ENCODE measurements at places on chromosomes 16 and 17. TPM values are rescaled to one million over a fixed set of nuclear protein-coding genes. Genes with fewer than 3 reads are reported as not detected.
A peak's percentile ranks its signal among the peaks of the same experiment; 100 is the strongest.

Gene TSPAN10
- total RNA-seq, result 0.53 TPM

- no peak for DNase-seq
Measured at GRCh38 chr17:42288803-42289610, 709 bp downstream of the STAT5A start.

DNA sequence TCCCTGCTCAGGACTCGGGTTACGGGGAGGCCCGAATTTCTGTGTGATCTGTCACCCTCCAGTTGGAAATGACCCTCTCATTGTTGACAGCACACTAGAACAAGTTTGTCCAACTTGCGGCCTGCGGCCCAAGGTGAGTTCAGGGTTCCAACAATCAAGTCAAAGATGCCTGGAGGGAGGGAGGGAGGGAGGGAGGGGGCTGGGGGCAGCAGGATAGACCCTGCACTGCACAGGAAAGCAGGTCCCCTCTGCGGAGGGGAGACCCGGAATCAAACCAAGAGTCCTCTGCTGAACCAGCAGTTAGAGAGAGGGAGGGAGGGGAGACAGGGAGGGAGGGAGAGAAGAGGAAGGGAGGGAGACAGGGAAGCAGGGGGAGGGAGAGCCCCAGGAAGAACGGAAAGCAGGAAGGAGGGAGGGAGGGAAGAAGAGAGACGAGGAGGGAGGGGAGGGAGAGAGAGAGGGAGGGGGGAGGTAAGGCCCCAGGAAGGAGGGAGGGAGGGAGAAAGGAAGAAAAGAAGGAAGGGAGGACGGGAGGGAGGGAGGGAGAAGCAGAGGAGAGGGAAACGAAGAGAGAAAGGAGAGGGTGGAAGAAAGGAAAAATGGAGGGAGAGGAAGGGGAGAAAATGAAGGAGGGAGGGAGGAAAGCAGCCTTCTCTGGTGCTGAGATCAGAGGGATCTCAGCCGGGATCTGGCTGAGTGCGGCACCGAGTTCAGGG is 96.7 kb upstream of the CDH5 start:
- DNase-seq, result no peak

DNA sequence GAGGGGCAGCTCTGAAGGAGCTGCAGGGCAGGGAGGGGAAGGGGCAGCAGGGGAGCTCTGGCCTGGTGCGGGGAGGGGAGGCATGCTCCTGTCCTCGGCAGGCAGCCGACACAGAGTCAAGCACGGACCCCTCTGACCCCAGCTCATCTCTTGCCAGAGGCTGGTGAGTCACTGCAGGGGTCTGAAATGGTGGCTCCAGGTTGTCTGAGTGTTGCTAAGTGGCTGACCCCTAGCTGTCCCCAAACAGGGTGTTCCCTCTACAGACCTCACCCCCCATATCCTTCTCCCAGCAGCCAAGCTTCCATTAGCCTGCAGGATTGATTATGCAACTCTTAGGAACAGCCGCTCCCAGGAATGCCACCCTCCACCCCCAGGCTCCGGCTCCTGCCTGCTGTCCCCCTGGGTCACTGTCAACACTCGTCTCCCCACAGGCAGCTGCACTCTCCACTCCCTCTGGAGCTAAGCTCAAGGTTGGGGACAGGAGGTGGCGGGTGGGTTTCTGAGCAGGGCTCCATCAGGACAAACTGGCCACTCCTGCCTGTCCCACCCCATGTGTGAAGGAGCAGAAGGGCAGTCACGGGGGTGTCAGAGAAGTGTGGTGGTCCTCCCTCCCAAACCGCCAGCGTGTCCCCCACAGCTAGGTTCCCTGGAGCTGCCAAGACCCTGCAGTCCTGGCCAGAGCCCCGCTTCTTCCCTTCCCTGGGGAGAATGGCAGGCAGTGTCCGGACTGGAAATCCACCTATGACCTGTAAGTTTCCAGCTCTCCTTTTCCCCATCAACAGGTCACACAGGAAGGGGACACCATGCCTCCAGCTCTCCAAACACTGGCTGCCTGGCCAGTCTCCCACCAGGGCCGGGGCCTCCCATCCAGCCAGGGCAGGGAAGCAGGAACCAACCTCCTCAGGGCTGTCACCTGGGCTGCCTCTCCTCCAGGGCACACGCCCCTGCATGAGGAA is 1.0 kb downstream of the MYLK3 start:
- DNase-seq, result no peak

DNA sequence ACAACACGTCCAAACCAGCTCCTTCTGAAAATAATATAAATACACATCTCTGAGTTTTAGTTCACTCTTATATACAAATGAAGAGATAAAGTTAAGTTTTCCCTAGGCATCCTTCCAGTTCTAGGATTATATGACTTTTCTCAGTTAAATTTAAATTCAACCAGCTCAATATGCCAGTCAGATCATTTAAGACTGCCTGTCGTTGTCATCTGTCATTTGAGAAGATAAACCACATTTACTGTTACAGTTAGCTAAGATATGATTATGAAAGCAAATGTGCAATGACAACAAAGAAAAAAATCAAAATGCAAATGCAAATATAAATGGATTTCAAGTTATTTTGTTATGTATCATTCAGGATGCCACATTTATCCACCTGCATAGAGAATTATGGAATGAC is 671.7 kb upstream of the GOT2 start:
- DNase-seq, result no peak

DNA sequence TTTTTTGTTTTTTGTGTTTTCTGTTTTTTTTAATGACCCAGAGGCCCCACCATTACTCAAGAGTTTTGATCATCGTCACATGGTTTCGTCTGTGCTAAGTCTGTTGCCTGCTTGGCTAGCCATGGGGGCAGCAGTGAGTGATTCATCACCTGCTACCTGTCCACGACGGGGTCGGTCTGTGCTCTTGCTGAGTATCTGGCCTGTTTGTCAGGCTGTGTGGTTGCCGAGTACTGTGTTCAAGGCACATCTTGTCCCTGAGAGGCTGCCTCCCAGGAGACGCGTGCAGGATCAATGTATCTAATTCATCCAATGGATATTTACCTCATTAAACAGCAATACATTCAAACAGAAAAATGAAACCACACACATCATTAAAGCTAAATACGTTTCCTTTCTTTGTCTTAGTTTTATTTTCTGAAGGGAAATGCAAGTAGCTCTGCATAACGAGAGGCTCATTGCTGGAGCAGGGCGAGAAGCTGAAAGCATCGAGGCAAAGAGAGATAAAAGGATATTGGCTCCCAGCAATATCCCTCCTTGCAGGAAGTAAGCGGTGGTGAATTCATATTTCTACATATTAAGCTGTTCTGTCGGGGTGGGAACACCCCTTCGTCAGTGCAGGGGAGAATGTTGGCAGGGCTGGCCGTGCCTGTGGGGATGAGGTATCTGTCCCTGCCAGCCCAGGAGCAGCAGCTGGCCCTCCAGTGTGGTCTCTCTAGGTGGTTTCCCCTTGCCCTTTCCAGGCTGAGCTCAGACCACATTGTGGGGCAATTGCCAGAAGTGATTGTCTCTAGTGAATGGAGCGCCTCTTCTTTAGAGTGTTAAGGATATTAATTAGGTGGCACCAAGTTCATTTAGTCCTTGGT is 166.2 kb upstream of the ASIC2 start:
- DNase-seq, result no peak

Gene CHAD
- not detected for total RNA-seq

- DNase-seq, result peak; percentile 80
Measured at GRCh38 chr16:69595127-69596036, 29.6 kb downstream of the NFAT5 start.

DNA sequence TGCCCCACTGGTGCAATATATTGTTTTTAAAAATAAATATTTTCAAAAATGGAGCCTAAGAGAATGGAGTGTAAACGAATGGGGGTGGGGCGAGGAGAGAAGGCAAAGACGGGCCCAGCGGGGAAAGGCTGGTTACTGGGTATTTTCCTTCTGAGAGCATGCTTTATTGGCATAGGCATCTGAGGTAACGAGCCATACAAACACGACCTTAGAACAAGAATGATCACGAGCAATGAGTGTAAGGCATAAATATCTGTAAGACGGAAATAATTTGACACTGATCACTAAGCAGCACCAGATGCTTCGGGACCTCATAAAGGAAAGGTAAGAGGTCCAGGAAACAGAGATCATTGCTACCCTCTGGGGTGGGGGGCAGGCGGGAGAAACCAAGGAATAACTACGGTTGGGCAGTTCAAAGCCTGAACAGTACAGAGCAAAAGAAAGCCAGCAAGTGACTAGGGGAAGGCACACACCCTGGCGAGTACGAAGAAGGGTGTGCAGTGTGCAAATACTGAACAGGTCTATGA is 959 bp downstream of the SSH2 start:
- peak; percentile 55 for DNase-seq

Gene GGA2
- total RNA-seq, result 15.1 TPM

DNA sequence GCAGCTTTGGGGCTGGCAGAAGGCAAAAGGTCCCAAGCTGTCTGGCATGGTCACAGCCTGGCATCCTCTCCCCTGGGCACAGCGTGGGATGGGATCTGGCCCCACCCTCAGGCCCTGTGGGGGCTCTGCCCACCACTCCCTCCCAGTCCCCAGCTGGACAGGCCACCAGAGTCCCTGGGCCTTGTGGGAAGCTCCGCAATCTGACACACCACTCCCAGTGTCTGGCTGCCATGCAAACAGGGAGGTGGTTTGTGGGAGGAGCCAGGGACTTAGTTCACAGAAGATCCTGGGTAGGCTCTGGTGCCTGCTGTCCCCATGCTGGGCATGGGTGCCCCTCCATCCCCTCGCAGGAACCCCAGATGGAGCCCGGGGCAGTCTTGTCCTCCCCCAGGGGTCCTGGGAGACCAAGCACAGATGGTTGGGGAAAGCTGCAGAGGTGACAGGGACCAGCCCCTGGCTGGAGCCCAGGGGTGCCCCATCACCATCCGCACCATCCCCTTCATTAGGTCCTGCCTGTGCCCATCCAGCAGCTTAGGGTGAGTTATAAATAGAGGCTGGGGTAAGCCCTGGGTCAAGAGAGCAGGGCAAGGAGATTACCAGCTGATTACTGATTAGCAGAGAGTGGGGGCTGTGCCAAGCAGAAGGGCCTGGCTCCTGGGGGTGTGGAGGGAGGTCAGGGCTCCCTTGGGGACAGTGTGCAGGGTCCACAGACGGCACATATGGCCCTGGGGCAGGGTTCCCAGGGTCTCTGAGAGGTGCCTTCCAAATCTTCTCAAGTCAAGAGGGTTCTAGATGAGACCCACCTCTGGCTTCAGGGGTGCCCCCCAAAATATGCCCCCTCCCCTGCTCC is 6.2 kb downstream of the FSCN2 start:
- no peak for DNase-seq

Gene SOX15
- total RNA-seq, result 41.7 TPM

Gene NUPR1
- total RNA-seq, result 163 TPM

GRCh38 chr16:30554557-30555314 is 3.4 kb downstream of the ZNF764 start:
- DNase-seq, result no peak

Gene PROCA1
- total RNA-seq, result 0.26 TPM

DNA sequence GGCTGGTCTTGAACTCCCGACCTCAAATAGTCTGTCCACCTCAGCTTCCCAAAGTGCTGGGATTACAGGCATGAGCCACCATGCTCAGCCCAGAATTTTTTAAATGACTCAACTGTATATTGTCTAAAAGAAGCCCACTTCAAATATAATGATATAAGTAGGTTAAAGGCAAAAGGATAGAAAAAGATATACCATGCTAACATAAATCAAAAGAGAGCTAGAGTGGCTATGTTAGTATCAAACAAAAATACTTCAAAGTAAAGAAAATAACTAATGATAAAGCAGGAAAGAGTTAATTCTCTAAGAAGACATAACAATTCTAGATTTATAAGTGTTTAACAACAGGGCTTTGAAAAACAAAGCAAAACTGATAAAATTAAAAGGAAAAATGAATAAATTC is 13.3 kb upstream of the MPO start:
- no peak for DNase-seq

DNA sequence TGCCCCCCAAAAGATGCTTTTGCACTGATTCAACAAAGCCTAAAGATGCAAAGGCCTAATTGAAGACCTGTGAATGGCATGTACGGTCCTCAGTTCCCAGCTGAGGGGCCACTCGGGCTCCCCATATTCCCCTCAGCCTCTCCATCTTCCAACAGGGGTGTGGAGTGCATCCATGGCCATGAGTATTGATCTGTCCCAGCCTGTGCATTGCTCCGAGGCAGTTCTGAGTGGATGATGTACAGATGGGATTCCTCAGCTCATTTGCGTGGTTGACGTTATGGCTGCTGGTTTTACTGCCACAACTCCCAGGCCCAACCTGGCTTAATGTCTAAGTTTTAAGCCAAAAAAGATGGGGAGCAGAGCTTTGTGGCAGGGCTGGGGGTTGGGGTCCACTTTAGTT is 162.7 kb upstream of the ZNF267 start:
- DNase-seq, result no peak

DNA sequence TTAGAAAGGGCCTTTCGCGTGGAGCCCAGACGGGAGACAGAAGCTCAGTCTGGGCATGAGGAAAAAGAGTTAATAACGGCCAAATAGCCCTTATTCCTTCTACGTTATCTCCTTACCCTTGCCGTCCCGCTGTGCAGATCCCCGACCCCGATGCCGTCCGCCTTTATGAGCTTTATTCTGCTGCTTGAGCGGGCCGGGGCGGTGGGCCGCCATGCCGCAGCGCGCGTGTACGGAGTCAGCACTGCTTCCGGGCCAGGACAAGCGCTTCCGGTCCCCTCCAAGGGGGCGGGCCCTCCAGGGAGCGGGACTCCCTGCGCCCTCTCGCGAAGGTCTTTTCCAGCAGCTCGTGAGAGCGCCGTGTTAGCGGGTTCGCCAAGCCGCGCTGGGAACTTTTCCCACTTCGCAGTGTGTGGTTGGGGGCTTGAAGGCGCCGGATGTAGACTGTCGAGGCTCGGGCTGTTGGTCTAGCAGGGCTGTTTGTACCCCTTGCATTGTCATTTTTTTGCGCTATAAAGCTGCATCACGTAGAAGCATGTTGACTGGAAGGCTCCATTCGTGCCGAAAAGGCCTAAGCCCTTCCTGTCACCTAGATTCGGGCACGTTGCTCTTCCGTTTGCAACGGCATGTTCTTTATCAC is at the start of gene TSR1:
Gene TSR1 (minus strand): TSS at position 243 of the 637 bp plus-strand sequence. CDS start 30 bp downstream, at position 213.
- peak; percentile 78 for DNase-seq

GRCh38 chr16:73213732-73214455 is 166.0 kb upstream of the ZFHX3 start:
- no peak for DNase-seq

DNA sequence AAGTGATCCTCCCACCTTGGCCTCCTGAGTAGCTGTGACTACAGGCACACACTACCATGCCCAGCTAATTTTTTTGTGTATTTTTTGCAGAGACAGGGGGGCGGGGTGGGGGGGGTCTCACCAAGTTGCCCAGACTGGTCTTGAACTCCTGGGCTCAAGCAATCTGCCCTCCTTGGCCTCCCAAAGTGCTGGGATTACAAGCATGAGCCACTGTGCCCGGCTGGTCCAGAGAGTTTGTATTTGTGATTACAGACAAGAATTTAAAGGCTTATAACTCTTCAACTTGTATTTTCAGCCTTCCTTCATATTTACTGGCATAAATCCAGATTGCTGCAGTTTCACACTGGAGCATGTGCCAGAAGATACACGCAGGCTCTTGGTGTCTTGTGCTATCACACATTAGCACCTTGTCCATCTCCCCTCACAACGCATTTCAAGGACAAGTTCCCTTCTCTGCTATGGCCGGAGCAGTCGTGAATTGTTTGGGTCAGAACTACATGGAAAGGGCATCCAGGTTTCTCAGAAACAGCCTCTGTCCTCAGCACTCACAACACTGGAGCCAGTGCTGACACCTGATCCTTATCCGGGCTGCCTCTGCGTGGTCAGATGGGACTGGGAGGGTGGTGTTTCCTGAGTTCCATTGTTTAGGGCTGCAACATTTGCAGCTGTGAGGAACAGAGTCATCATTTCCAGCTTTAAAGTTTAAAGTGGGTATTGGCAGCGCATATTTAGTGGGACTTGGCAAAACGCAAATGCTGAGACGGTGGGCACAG is 28.1 kb downstream of the WSCD1 start:
- DNase-seq, result no peak

All from bronchial epithelial cell (primary cell).